ENCODE measurements at places on chromosomes 6 and 20. TPM values are rescaled to one million over a fixed set of nuclear protein-coding genes. Genes with fewer than 3 reads are reported as not detected.

DNA sequence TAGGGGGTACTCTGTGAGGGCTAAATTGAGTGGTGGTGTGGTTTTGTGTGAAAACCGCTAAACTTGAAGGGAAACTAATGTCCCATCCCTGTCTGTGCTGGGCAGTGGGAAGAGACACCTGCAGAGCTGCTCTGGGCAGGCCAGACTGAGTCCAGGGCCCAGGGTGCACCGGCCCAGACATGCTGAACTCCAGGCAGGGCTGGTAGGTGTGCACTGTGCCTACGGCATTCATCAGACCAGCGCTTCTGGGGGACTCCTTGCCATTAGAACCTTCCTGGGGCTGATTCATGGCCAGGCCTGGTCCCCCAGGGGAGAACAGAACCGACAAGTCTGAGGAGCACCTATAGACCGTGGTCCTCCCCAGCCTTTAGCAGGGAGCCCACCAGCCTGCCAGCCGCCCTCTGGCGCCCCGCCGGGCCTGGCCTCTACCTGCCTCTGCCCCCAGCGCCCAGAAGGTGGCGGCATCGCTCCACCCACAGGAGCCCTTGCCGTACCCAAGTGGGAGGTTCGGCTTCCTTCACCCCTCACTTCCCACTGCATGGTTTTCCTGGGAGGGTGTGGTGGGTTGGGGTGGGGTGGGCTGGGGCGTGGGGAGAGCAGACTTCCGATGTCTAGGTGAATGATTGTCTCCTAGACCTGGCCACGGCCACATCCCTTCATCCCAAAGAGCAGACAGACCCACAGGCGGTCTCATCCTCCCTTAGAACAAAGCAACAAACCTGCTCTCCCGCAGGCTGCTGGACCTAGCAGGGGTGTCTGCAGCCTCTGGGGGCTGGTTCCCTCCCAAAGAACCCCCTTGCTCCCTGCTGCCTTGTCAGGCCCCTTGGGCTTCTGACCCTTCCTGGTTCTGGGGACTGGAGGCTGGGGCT is 15.5 kb downstream of the CCDC167 start:
- DNase-seq = peak; percentile 77

- no peak for DNase-seq
Measured at GRCh38 chr6:35050757-35051330, 90.3 kb downstream of the TCP11 start.

DNA sequence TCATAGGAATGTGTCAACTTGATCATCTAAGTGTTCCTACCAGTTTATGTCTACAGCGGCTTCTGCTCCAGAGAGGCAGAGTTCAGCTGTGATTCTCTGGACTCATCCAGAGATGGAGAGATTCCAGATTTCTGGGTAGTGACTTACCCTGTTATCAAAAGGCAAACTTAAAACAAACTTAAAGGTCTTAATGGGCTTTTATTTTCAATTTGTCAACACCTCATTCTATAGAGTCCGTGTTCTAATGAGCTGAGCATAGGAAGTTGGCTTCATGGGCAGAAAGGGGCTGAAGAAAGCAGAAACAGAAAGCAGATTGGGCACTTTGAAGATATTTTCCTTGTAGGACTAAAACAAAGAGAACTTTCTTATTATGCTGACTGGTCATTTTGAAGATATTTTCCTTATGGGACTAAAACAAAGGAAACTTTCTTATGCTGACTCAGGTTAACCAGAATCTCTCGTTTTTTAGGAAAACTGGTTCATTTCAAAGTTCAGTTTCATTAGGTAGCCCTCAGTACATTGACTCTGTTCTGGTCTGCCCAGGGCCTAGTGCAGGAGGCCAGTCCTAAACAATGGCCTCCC is 185.1 kb downstream of the CDH26 start:
- no peak for DNase-seq

DNA sequence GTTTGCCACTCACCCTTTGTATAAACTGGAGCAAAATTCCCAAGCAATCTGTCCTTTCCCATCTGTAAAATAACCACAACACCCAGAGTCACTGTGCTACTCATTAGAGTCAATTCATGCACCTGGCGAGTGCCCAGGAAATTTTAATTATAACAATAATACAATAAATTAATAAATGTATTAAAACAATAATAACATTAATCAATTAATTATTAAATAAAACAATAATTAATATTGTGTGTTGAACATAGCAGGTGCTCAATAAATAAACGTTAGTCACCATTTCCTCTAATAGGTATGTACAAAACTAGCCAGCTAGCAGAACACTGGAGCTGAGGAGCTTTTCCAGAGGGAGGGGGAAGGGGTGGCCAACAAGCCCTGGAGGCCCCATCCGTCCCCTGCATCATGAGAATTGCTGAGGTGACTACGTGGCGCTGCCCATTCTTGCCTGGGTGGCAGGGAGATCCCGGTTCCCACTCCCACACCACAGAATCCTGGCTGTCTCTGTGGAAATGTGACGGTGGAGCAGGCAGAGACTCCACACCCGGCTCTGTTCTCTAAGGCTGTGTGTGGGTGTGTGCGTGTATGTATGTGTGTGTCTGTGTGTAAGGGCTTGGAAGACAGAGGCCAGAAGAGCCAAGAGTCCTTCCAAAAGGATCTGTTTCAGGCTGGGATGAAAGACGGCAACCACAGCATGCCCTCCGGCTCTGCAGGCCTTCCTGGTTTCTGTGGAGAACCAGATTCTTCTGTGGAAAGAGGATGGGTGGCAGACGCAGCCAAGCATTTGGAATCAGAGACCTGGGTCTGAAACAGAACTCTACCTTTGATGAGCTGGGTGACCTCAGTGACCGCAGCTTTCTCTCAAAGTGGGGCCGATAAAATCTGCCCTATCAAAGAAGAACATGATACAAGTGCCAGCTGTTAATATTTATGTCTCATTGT is 18.8 kb upstream of the EZR start:
- no peak for DNase-seq

GRCh38 chr6:93293872-93294271 is 125.5 kb downstream of the EPHA7 start:
- no peak for DNase-seq

- DNase-seq = no peak
Measured at GRCh38 chr6:162055365-162055764, 672.2 kb downstream of the PRKN start.

Gene WFDC10B
- not detected for total RNA-seq

Gene PABPC1L
- 2.7 TPM for total RNA-seq

Gene PPP1R3G
- 14.2 TPM for total RNA-seq

Gene C20orf141
- not detected for total RNA-seq

Gene SNX21
- 22.1 TPM for total RNA-seq

GRCh38 chr6:36703982-36704381 is 6.4 kb downstream of the RAB44 start:
- DNase-seq = no peak

Gene LY6G6C
- total RNA-seq = not detected

DNA sequence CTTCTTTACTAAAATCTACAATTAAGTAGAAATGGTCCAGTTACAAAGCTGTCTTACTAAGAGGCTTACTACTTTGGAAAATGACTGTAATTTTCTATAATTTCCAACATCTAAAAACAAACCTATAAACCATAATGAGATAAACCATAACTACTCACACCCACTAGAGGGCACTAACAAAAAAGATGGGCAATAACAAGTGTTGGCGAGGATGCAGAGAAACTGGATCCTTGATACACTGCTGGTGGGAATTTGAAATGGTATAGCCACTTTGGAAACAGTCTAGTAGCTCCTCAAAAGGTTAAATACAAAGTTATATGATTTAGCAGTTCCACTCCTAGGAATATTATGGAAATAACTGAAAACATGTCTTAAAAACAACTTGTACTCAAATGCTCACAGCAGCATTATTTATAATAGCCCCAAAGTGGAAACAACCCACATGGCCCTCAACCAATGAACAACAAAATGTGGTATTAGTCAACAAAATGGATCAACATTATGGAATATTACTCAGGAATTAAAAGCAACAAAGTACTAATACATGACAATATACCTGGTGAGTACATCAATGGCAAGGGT is 50.6 kb downstream of the GJA10 start:
- DNase-seq = no peak

GRCh38 chr20:37882961-37883712 is 19.8 kb upstream of the VSTM2L start:
- DNase-seq = no peak

GRCh38 chr6:12313992-12314589 is 23.9 kb downstream of the EDN1 start:
- no peak for DNase-seq

Gene CCR6
- not detected for total RNA-seq

GRCh38 chr6:122995921-122996793 is at the start of gene CLVS2:
CLVS2 (plus strand) TSS chr6:122996235; CDS start chr6:122997778, 1,543 bp downstream.
- DNase-seq = no peak

Gene LGSN
- total RNA-seq = not detected

Gene TNFRSF6B
- total RNA-seq = 0.32 TPM

- DNase-seq = no peak
Measured at GRCh38 chr20:33835615-33836172, 24.5 kb downstream of the CHMP4B start.

Gene NQO2
- total RNA-seq = 70.5 TPM

Gene SCGN
- 1.2 TPM for total RNA-seq

DNA sequence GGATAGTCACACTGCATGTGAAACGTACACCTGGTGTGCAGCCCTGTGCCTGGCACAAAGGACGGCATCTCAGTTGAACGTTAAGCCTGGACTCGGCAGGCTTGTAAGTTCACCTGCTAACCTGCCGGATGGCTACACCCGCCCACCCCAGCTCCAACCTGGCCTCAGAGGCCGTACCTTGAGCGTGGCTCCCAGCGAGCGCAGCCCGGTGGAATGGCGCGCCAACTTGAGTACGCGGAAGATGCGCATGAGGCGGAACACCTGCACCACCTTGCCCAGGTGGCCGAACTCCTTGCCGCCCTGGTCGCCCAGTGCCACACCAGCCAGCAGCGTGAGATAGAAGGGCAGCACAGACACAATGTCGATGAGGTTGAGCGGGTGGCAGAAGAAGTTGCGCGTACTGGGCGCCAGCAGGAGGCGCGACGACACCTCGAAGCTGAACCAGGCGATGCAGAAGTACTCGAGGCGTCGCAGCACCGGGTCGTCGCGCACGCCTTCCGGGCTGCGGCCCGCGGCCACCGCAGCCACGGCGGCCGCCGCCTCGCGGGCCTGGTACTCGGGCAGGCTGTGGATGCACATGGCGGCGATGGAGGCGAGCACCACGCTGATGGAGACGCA is 3.3 kb downstream of the KCNS1 start:
- no peak for DNase-seq

Gene RBM12
- total RNA-seq = 45.3 TPM

DNA sequence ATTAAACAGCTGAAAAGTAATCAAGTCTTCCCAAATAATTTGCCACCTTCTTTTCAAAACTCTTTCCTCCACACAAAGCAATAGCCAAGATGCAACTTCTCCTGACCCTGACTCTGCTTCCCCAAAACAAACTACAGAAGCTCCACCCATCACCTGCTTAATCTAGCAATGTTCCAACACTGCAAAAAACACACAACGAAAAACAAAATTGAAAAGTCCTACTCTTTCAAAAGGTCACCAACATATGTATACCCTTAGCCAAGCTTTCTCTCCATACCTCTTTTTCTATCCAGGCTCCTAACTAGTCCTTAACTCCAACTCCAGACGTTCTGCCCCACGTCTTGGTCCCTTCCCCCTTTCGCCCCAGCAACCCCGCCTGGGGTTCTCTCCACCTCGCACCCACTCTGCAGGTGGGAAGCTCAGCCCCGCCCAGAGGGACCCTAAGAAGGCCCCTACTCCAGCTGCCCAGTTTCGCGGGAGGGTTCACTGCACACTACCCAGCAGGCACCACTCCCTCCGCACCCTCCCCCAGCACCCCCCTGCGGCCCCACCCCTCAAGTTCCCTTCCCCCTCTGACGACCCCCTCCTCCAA is 717 bp downstream of the CSNK2A1 start:
- DNase-seq = peak; percentile 49

GRCh38 chr6:136774228-136775041 is 17.8 kb downstream of the MAP3K5 start:
- no peak for DNase-seq

Gene OPRM1
- not detected for total RNA-seq

DNA sequence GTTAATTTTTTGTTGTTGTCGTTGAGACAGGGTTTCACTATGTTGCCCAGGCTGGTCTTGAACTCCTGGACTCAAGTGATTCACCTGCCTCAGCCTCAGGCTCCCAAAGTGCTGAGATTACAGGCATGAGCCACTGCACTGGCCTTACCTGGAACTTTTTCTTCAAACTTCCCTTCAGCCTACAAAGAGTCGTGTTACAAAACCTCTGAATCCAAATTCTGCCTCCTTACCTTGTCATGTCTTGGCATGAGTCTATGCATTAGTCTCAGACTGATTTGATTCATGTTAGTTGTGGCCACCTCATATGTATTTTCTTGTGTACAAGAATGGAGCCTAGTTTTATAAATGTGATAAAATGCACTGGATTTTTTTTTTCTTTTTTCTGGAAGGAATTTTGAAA is 172.1 kb downstream of the PRL start:
- no peak for DNase-seq

GRCh38 chr20:48105526-48105925 is 320.2 kb upstream of the SULF2 start:
- DNase-seq = no peak

Gene ADGRF4
- total RNA-seq = not detected

DNA sequence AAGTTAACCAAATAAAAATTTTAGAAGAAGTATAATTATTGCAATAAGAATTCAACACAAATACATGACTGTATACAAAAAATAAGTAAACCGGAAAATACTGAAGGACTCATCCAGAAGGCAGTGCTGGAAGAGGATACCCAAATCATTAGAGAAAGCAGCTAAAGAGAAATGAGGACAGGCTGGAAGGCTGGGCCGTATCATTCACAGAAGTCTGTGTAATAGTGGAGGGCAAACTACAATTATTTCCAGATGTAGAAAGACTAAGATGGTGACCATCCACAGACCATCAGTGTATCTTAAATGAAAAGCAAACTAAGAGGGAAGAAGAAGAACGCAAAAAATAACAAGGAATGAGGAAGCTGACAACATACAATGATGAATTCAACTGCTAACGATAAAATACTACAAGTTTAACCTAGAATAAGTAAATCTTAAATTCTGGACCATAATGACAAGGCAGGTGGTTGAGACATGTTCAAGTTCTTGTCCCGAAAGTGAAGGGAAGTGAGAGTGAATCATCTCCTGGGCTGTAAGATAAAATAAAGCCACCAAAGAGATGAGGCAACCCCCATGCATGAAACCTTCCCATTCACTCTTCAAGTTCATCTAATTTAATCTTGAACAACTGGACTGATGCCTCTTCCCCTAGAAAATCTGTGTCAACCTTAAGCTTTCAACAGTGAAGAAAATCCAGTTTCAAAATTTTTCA is 71.5 kb downstream of the SLC23A2 start:
- no peak for DNase-seq

Gene UBD
- total RNA-seq = 0.35 TPM

Gene CST5
- not detected for total RNA-seq

All from Right ventricle myocardium superior (tissue), 1 donor.